ENCODE measurements at places on chromosomes 3 and 15.

GRCh38 chr3:122260206-122260605 is 64.8 kb upstream of the CSTA start:
- DNase-seq = no peak

GRCh38 chr3:164094546-164094945 is 983.8 kb downstream of the SI start:
- no peak for DNase-seq

- no peak for DNase-seq
Observed at GRCh38 chr3:138047596-138048158, 37.7 kb downstream of the CLDN18 start.

DNA sequence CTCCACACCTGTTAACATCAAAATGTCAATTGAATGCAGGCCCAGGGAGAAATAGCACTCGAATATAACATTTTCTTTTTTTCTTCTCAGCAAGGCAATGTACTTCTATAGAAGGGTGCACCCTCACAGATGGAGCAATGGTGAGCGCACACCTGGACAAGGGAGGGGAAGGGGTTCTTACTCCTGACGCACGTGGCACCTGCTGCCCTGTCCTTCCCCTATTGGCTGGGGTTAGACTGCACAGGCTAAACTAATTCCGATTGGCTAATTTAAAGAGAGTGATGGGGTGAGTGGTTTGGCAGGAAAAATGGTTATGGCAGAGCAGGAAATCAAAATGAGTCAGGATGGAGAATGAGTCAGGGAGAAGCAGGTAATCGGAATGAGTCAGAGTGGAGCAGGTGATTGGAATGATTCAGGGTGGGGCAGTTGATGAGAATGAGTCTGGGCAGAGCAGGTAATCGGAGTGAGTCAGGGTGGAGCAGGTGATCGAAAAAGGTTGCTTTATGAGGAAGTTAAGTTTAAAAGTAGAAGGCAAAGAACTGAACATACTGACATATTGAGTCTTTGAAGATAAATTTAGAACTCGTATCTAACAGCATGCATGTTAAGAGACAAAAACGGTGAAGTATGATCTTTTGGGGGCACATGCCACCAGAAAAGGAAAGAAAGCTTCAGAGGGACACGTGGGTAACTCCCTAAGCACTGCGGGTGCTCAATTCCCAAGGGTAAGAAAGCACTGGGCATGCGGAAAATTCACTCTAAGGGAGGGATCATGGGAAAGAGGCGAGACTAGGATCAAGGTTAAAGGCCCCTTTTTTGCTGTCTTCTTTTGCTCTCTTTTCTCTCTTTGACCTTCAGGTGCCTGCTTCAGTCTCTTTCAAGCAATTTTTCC is 72.9 kb upstream of the GALNT15 start:
- no peak for DNase-seq

GRCh38 chr3:73529308-73530021 is 95.3 kb downstream of the PDZRN3 start:
- DNase-seq = no peak

DNA sequence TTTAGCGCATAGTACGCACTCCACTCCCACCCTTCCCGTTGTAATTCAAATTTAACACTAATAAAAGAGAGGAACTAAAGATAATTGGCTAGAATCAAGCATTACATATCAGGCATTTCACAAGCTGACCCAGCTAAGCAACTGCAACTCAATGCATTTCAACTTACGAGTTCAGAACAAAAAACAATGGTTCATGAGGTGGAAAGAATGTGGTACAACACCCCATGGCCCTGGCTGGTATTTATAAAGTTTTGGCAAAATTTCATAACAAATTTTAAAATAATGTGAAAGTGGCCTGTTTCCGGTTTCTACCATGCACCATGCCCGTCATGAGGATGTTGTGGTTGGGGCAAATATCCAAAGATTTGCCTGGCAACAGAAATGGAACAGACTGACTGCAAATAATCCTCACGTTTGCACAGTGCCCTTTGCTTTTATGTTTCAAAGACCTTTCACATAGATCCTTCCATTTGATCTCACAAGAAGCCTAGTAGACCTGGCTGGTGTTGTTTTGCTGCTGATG is 455.3 kb upstream of the NR2F2 start:
- DNase-seq = no peak

GRCh38 chr3:185984203-185984602 is 46.4 kb upstream of the TRA2B start:
- no peak for DNase-seq

GRCh38 chr3:96631050-96631449 is 183.3 kb upstream of the EPHA6 start:
- no peak for DNase-seq

DNA sequence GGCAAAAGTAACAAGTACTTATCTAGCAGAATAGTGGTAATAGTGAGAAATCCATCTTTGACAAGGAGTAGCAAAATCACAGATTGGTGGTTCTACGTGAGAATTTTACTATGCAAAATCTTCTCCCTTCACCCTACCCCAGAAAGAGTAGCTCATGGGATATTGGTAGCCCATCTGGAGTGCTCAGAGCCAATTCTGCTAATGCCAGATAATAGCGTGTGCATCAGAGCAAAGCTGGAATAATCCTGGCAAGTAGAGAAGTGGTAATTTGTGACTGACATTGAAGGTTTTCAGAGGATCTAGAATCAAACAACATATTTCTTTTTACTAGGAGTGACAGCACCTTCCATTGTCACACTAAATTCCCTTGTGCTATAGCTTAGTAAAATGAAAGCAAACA is 192.9 kb downstream of the ZBBX start:
- no peak for DNase-seq

DNA sequence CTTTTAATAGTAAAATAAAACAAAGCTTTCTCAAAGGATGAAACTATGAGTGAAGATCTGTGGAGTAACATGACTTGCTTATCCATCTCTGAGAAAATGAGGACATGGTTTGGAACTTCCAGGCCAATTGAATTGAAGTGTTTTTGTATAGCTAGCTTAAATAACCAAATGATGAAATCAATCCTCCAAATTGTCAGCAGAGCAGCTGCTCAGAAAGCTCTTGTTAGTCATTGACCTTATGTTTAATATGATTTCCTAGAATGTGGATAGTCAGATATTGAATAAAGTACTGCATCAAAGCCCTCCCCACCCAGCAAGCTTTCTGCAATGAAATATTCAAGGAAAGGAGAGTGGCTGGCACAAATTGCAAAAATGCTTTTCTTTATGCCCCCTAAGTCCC is 437.2 kb downstream of the MFSD1 start:
- DNase-seq = no peak

DNA sequence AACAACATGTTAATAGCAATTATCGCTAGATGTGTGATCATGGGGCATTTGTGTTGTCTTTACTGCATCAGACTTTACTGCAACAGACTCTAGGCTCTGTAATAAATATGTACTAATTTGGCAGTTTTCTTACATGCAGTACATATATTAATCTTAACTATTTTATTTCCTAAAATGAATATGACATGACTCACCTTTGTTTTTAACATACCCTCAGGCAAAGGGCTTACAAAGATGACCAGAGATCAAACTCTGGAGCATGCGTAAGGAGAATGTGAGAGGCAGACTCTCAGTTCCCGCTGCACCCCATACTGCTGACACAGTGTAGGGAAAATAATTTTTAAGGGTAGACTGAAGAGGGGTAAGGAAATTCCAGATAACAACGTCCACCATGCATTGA is 7.2 kb upstream of the FAM174B start:
- no peak for DNase-seq

GRCh38 chr3:4235690-4236089 is 67.5 kb upstream of the SETMAR start:
- no peak for DNase-seq
